ENCODE measurements at places on chromosomes 4 and X.

DNA sequence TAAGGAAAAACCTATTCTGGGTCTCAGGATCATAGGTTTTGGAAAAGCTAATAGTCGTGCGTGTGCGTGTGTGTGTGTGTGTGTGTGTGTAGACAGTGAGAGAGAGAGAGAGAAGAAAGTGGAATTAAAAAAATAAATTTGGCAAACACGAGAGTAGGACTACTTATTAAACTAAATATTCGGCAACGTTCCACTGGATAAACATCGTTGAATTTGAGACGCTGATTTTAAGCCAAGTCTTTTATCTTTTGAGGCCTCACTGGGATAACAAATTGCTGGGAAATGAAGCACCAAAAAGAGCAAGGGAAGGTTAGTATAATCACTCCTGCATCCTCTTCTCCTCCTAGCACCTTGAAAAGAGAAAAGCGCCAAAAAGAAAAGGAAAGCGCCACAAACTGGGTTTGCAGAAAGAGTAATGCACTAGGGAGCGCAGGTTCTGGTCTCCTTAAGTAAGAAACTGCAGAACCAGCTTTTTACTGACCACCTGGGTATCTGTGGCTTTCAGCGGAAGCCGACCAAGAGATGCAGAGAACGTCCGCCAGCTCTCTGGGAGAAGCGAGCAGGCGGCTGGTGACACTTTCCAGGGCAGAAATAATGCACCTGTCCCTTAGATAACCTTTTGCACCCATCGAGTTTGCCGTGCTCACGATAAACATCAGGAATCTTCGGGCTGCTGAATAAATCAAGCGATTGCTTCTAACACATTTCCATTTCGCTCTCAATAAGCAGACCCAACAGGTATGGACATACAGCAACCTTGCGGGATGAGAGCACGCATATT is 3.4 kb downstream of the ATOH1 start:
- DNase-seq: no peak

DNA sequence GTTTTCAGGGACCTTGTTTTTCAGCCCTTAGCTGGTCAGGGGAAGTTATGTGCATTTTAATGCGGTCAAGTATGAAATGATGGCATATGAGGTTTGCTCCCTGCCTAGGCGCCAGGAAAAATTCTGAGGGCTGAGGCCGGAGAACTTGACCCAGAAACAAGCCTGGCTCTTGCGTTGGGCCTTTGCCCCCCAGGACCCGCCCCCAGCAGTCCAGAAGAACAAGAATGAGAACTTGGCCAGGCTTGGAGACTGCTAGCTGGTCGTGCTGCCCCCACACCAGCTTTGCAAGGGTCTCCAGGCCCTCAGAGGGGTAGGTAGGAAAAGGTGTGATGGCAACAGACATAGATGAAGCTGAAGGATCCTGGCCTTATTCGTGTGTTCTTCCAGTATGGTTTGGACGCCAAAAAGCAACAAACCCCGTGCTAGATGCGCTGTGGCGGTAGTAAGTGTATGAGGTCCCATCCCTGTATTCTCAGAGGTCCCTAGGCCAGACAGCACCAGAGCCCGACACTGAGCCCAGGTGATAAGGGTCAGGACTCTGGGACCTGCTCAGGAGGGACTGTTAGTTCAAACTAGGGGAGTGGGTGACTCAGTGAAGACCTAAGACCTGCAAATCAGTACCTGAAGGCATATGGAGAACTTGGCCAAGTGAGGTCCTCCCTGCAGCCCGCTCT is 10.5 kb downstream of the NKX3-2 start:
- no peak for DNase-seq

GRCh38 chr4:19838858-19839257 is 412.8 kb upstream of the SLIT2 start:
- DNase-seq: no peak

DNA sequence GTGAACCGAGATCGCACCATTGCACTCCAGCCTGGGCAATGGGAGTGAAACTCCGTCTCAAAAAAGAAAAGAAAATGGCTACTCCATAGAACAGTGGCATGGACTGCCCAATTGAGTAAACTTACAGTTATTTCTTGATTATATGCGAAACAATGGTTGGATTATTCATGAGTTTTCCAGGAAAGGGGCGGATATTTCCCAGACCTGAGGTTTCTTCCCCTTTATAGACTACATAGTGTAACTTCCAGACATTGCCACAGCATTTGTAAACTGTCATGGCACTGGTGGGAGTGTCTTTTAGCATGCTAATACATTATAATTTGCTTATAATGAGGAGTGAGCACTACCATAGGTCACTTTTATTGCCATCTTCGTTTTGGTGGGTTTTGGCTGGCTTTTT is 14.1 kb upstream of the MRPL1 start:
- DNase-seq: no peak

DNA sequence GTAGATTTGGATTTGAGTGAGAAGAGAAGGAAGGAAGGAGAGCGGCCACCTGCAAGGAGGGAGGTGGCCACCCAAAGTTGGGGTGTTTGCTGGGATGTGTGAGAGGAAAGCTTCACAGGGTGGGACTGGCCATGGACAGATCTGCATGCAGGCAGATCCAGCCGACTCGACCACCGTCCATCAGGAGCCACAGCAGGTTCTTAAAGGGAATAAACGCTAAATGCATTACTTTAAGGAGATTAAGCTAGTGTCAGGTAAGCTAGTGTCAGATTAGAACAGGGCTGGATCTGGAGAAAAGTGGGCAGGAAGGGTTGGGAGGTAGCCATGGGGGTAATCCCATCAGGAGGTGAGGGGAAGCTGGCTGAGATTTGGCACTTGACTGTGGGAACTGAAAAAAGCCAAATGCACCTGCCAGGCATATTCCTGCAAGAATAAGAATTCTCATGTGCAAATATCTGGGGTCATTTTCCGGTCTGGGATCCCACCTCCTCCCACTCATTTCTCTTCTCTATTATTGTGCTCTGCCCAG is 79.6 kb downstream of the MGST2 start:
- DNase-seq: no peak

DNA sequence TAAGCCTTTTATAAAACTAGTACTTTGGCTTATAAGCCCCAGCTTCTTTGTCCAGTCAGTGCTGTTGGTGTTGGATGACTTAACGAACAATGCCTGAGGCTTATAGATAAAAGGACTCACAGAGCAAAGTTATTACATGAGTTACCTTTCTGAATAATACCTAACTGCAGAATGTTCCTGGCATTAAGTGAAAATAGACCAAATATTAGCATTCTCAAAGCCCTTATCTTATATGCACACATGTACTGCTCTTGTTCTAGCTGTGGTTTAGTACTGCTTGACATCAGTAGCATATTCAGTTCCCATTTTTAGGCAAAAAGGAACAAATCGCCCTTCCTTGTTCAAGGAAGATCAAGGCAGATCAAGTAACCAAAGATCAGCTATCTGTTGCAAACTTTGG is 131.6 kb downstream of the ZNF330 start:
- no peak for DNase-seq

DNA sequence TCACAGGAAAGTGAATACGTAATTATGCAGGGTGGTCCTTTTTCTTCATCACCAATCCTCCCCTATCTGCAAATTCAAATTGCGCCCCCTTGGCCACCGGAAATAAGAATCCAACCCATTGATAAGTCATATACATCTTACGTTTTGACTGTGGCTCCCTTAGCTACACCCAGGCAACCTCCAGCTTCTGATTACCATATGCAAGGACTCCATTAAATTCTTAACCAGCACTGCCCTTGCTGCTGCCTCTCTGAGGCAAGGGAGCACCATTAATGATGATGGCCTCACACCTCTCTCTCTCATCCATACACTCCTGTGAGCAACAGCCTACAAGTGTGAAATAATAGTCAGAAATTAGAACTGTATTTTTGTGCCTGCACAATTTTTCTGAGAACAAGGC is 106.0 kb upstream of the NOCT start:
- DNase-seq: no peak

DNA sequence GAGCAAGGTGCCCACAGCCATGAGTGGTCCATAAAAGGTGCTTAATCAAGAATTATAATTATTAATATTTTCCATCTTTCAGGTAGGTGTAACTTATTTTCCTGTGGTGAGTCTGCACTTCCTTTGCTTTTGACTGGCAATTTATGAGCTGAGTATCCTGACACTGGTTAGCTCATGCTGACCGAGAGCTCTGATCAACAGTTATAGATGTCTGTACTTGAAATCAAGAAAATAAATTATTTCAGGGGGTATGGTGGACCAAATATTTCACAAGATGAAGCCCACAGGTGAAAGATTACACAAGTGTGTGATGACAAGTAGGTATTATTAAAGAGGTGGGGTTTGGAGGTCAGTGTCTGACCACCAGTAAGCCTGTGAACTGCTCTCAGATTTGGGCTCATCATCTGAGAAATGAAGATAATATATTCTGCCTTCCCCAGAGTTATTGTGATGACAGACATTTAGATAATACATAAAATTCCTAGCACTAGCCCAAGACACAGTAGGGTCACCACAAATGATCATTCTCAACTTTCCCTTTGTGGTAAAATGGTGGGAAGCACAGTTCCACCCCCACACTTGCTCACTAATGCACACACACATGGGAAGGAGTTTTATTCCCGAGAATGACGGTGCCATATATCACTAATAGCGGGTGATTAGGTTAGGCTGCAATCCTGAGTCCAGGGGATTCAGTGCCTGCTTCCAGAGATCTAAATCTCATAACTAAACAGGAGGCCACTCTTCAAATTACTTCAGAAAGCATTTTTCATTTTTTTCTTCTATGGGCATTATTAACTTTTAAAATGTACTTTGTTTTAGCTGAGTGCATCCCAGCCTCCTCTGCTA is 34.0 kb upstream of the PACRGL start:
- no peak for DNase-seq

GRCh38 chr4:72394012-72394663 is 174.9 kb downstream of the ADAMTS3 start:
- DNase-seq: no peak

- DNase-seq: no peak
Observed at GRCh38 chrX:2820136-2820771, 8.5 kb upstream of the GYG2 start.

All from SW 1271 (cell line).